ENCODE measurements at places on chromosomes 6 and 20. TPM values are rescaled to one million over a fixed set of nuclear protein-coding genes. Genes with fewer than 3 reads are reported as not detected.

KHDC1L gene
- not detected for total RNA-seq

VWA7 gene
- 0.14 TPM for total RNA-seq

YWHAB gene
- total RNA-seq, result 173 TPM

ABCC10 gene
- 34.5 TPM for total RNA-seq

MUC21 gene
- total RNA-seq, result not detected

PI3 gene
- not detected for total RNA-seq

CLIC5 gene
- not detected for total RNA-seq

SLC4A11 gene
- total RNA-seq, result 2.2 TPM

PPIL6 gene
- 1.8 TPM for total RNA-seq

FLRT3 gene
- 4.4 TPM for total RNA-seq

NHLRC1 gene
- 2.0 TPM for total RNA-seq

LST1 gene
- total RNA-seq, result not detected

KHDC1 gene
- total RNA-seq, result 3.3 TPM

HCK gene
- not detected for total RNA-seq

SLC26A8 gene
- not detected for total RNA-seq

TMEM200A gene
- 257 TPM for total RNA-seq

OPN5 gene
- not detected for total RNA-seq

ANKRD66 gene
- not detected for total RNA-seq

KIF13A gene
- total RNA-seq, result 35.7 TPM

PDYN gene
- total RNA-seq, result not detected

ZNF451 gene
- total RNA-seq, result 49.2 TPM

OLIG3 gene
- total RNA-seq, result not detected
